ENCODE measurements at places on chromosomes 1 and 21.

DNA sequence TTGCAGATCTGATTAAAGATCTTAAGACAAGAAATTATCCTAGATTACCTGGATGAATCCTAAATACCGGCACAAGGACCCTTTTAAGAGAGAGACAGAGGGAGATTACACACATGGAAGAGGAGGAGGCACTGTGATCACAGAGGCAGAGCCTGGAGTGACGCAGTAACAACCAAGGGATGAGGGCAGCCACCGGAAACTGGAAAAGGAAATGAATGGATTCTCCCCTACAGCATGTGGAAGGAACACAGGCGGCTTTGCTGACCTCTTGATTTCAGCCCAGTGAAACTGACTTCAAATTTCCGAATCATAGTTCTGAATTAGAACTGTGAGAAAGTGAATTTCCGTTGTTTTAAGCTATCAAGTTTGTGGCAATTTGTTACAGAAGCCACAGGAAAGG is 50.2 kb upstream of the IVNS1ABP start:
- DNase-seq = no peak

GRCh38 chr1:172142324-172142723 is 278.2 kb upstream of the C1orf105 start:
- no peak for DNase-seq

DNA sequence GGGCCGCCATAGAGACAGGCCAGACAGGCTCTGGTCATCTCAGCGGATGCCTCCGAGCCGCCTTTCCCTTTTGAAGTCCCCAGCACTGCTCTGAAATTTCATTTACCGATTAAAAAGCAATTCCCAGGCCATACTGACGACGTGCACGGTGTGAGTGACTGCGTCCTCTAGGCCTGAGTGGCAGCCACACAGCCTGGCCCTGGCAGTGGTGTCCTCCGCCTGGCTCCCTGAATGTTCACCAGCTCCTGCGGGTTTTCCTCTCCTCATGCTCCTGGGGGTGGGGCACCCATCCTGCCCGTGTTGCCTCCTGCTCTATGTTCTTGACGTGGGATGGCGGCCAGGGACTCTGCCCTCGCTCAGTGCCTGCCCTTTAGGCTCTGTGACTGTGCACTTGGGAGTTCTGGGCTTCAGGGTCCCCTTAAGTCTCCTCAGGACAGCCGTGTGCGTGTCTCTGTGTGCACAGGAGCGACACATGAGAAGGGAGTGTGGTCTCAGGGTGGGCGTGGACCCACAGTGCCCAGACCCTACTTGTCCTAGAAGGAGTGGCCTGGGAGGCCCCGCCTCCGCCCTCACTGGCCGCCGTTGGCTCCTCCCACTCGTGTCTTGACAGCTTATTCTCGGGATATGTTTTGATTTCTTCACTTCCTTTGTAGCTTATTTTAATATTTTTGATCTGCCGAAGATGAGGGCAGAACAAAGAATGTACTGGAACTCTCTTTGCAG is 3.6 kb downstream of the SKI start:
- peak; percentile 76 for DNase-seq

- DNase-seq = no peak
These were observed 1.3 kb downstream of the TOR1AIP2 start for GRCh38 chr1:179876300-179876715.

- DNase-seq = no peak
These were observed 13.4 kb downstream of the SLAMF1 start for GRCh38 chr1:160633330-160633903.

Data from smooth muscle cell of the brain vasculature (primary cell).